HFFc6 (cell line): ENCODE measurements at places on chromosomes 7 and 10.

DNA sequence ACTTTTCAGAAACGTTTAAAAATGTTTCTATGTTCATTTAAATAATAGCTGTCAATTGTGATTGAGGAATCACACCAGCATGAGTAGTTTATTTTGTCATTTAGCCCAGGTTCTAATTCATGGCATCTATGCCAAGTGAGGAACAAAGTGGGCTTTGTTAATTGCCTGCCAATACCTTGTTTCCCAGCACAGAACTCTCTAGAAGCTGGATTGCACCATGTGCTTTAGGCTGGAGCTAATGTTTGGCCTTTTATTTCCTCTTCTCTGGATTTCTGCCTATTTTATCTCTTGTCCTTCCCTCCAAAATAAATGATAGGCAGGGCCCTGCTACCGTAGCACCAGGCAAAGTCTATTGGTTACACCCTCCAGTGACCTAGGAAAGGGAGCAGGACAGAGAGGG is 109.9 kb upstream of the ITGB1 start:
- no peak for DNase-seq

DNA sequence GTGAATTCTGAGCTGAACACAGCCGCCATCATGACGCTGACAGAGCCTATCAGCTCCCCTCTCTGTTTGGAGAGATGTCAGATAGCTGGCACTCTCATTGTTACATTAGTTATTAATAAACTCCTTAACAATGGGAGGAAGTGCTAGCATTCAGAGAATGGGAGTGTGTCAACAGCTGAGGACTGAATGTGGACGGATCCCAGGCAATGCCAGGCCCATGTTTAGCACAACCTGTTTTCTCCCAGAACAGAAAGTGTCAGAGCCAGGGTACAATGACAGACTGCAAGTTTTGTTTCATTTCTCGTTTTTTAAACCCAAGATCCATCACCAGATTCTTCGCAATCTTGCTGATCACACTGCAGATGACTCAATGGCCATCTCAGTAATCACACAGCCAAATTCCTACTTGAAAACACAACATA is 99.6 kb downstream of the PRPF18 start:
- no peak for DNase-seq

DNA sequence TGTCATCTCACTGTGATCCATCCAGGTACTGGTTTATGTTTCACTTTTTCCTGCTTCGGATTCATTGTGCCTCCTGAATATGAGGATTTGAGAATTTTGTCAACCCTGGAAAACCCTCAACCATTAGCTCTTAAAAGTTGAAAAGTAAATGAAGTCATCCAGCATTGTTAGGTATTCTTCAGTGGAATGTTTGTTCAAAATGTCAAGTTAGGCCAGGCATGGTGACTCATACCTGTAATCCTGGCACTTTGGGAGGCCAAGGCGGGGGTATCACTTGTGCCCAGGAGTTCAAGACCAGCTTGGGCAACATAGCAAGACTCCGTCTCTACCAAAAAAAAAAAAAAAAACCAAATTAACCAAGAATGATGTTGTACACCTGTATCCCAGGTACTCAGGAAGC is 222.1 kb downstream of the NSUN6 start:
- DNase-seq: no peak

- no peak for DNase-seq
These were observed 92.9 kb downstream of the ITGB1 start for GRCh38 chr10:32865170-32865569.

GRCh38 chr7:128448751-128449302 is 6.9 kb upstream of the HILPDA start:
- DNase-seq: no peak

GRCh38 chr10:22832066-22832602 is 95.7 kb upstream of the ARMC3 start:
- no peak for DNase-seq

- DNase-seq: no peak
These were observed 114.1 kb upstream of the CARD11 start for GRCh38 chr7:3157566-3158287.

GRCh38 chr10:22657566-22658225 is 56.7 kb downstream of the PIP4K2A start:
- peak; percentile 28 for DNase-seq

DNA sequence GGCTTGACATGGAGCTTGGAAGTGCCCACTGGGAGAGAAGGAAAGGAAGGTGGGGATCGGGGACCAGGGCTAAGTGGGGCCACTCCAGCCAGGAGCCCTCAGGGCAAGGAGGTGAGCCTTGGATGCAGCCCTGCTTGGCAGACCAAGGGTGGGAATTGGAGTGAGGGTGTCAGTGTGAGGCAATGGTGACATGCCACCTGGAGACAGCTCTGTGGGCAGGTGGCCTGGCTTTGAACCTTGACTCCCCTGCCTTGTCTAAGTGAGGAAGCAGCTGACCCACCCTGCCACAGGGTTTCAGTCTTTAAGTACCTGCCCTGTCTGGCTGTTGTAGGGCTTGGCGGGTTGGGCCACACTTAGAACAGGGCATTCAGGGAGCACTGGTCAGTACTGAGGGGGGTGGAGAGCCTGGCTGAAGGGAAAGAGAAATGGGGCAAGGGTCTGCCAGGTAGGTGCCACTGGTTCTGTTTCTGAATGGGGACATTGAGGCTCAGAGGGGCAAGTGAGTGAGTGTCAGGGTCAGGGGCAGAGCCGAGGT is 4.8 kb downstream of the RAMP3 start:
- no peak for DNase-seq

DNA sequence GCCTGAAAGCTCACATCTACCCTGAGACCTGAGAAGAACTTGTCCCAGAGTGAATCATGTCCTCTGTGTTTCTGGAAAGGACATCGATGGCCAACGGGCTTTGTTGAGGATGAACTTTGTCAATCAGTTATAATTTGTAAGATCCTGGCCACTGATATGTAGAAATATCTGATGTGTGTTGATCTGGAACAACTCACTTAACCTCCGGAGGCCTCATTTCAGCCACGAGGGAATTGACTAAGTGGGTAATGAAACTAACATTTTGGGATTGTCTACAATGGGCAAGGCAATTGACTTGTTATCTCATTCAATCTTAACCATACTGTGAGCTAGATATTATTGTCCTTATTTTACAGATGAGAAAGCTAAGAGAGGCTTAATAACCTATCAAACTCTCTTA is 468.1 kb upstream of the NRP1 start:
- no peak for DNase-seq

DNA sequence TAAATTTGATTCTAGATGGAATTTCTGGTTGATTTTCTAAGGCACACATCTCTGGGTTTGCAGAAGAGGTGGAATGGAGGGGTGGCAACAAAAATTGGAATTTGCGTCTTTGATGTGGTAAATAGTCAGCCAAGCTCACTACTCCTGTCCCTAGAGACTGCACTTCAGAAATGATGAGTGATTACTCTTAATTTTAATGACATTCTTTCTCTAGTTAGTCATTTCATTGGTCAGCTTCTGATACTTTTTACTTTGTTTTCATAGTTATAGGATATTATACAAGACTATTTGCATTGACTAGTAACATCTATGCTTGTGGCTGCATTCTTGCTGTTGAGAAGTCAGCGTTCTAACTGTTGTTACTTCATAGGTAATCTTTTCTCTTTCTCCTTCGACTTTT is 658.3 kb downstream of the SUGCT start:
- peak; percentile 2 for DNase-seq

DNA sequence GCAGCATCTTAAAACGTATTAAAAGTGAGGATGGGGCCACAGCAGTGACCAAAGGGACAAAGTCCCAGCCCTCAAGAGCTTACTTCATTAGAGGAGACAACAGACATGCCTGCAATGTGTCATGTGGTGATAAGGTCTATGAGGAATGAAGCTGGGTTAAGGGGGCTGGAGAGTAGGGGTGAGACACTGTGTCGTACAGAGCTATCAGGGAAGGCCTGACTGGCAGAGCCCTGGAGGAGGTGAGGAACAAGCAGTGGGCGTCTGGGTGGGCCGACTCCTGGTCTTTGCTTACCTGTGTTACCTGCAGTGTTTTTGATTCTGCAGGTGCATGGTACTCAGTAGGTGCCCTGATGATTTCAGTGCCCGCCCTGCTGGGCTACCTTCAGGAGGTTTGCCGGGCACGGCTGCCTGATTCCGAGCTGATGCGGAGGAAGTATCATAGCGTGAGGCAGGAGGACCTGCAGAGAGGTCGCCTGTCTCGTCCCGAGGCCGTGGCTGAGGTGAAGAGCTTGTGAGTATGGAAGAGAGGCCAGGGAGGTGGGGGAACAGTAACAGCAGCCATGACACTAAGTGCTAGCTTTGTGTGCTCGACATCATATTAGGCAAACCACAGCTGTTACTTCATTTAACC is 7.6 kb downstream of the ZFYVE27 start:
- DNase-seq: no peak

GRCh38 chr7:28766359-28766758 is 191.8 kb downstream of the TRIL start:
- no peak for DNase-seq

DNA sequence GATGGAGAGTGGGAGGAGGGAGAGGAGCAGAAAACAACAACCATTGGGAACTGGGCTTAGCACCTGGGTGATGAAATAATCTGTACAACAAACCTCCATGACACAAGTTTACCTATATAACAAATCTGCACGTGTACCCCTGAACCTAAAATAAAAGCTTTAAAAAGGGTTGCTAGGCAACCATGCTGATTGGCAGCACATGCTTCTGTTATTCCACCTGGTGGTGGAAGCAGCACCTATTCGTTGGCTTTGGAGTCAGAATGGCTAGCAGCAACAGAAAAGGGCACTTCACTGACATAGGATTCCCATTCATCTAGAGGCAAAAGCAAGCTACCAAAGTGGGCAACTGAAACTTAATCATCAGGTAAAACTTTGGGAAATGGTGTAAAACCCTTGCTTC is 57.1 kb downstream of the RELN start:
- DNase-seq: no peak

DNA sequence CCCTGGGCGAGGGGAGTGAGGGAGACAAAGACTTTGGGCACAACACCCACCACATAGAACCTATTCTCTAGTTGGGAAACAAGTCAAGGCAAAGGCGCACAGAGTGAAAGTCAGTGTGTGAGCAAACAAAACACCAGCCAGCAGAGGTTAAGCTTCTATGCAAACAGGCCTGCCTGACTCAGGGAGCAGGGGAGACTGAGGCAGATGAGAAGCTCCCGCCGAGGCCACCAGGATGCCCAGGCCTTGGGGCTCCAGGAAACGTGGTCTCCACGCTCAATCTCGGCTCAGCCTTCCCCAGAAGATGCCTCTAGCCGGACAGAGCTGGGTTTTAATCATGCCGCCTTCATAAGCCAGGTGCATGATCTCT is 74.1 kb upstream of the KCNMA1 start:
- no peak for DNase-seq

- DNase-seq: no peak
These were observed 59.6 kb upstream of the PITRM1 start for GRCh38 chr10:3231951-3232730.

GRCh38 chr10:48785796-48786195 is 101.1 kb downstream of the WDFY4 start:
- no peak for DNase-seq

GRCh38 chr7:3214090-3214413 is 87.0 kb upstream of the SDK1 start:
- no peak for DNase-seq

- no peak for DNase-seq
These were observed 76.0 kb downstream of the GPR141 start for GRCh38 chr7:37759526-37759925.

DNA sequence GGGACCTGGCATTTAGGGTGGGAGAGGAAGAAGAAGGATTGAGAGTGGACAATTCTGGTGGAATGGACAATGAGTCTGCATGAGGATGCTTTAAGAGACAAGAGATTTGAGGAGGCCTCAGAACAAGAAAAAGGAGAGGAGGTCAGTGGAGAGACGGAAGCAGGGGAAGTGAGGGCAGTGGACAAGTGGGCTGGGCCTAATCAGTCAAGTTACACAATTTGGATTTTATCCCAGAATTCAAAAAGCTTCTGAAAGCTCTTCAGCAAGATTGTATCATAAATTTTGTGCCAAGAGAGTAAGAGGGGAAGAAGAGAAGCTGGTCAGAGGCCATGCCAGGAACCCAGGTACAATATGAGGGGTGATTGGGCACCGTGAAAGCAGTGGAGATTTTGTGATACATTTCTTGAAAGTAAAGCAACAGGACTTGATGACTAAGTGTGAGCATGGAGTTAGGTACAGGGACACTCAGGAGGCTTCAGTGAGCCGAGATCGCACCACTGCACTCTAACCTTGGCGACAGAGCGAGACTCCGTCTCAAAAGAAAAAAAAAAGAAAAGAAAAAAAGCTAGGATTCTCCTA is 19.3 kb upstream of the TSPAN13 start:
- no peak for DNase-seq

DNA sequence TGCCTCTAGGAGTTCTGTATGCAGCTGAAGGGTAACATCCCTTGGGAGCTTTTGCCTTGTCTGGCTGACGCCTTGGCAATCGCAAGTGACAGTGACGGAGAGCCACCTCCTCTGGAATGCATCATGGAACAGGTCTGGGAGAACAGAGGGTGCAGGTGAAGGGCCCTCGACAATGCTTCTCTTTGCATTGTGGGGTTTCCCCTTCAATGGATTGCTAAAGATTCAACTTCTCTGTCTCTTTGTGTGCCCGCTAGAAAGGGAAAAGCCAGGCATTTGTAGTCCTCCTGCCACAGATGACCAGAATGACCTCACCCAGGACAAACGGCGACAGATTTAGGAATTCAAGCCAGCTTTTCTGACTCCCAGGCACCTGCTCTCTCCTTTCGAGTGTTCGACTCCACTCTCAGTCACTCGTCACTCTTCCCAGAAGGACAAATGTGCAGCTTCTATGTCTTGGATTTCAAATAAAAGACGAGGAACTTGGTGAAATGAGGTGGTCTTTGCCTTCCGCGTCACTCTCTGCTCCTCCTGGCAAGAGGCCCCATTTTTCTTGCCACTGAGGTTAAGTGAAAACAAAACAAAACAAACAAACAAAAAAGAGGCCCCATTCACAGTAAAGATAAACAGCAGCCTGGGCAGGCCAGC is 26.1 kb downstream of the IL2RA start:
- no peak for DNase-seq

DNA sequence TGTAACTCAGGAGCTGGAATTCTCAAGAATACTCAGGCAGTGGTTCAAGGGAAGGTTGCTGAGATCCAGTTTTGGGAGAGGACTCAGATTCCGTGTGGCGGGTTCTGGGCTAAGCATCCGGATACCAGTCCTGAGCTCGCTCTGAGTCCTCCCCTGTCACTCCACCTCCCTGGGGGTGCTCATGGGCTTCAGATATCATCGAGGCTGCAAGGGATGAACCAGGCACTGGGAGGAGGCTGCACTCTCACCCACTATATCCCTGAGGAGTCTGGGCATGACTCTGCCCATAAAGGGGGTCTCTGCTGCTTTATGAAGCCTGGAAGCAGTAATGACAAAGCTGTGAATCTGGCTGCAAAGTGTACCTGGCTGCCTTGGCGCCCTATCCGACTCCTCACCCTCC is 188.5 kb downstream of the TNS3 start:
- DNase-seq: no peak

GRCh38 chr10:14048930-14049613 is 281.7 kb downstream of the FRMD4A start:
- DNase-seq: no peak

DNA sequence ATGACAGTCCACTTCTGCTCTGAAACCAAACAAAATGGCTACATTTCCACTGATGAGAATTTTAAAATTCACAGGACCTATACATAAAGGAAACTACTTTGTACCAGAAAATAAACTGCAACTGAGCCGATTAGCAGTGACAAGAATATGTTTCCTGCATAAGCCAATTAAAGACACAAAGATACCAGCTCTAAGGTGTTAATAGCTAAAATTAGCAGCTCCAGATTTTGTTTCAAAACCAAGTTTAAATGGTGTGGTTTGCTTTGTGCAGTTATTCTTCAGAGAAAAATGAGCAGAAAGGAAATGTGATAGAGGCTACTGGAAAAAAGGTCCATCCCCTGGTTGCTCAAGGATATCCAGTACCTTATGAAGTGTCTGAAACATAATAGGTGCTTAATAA is 123.2 kb downstream of the ANK3 start:
- no peak for DNase-seq
